HEK293T (cell line): ENCODE measurements at places on chromosomes 7 and 10.

GRCh38 chr10:114851336-114851735 lies 29.8 kb downstream of the FHIP2A start:
- DNase-seq: no peak

- no peak for DNase-seq
Measured at GRCh38 chr10:124072541-124072940, 20.9 kb downstream of the CHST15 start.

DNA sequence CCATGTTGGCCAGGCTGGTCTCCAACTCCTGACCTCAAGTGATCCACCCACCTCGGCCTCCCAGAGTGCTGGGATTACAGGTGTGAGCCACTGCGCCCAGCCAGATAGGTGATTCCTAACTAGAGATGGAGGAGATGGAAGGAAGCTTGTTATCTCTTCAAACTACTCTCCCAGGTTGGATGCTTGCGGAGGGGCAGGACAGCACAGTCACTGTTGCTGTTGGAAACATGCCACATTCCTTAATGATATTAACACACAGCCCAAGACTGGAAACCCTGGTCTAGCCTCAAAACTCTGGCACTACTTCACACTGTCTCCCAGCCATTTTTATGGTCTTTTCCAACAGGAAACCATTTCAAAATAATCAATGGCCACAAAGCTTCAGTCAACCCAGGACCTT lies 468.8 kb upstream of the NRP1 start:
- DNase-seq: no peak

DNA sequence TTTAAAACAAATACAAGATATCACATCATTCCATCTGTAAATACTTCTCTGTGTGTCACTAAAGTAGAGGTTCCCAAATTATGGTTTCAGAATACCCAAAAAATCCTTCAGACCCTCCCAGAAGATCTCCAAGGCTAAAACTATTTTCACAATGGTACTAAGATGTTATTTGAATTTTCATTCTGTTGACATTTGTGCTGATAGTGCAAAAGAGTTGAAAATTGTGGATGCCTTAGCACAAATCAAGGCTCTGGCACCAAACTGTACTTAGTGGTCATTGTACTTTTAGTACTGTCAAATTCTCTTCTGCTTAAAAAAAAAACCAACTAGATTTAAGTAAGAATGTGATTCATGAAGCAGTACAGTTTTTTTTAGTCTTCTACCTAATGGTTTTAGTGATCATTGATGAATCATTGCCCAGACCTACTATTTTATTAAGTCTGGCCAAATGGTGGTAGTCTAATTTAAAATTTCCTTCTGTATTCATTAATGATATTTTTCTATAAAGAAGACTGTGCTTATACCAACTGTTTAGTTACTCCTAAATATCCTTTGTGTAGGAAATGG lies 50.5 kb downstream of the TPST1 start:
- DNase-seq: no peak

- DNase-seq: peak; percentile 42
Measured at GRCh38 chr7:117273814-117274225, 49.0 kb downstream of the WNT2 start.

GRCh38 chr10:71038921-71039320 lies 150.6 kb upstream of the PCBD1 start:
- no peak for DNase-seq

DNA sequence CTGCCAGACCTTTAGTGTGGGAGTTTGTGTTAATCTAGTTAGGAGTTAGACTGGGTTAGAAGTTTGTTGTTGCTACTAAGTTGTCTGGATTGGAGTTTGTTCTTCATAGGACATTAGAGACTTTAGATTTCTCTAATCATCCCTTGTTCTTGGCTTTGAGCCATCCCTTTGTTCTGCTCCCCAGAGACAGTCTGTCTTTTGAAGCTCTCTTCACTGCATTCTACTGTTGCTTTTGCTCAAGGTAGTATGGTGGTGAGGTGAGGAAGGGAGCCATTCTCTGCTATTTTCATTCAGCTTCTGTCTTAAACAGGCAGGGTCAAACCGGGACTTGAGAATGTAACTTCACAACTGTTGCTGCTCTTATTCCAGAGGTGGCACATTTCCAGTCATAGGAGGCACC lies 10.4 kb upstream of the TARP start:
- no peak for DNase-seq
